ENCODE measurements at places on chromosomes 1 and 21.

DNA sequence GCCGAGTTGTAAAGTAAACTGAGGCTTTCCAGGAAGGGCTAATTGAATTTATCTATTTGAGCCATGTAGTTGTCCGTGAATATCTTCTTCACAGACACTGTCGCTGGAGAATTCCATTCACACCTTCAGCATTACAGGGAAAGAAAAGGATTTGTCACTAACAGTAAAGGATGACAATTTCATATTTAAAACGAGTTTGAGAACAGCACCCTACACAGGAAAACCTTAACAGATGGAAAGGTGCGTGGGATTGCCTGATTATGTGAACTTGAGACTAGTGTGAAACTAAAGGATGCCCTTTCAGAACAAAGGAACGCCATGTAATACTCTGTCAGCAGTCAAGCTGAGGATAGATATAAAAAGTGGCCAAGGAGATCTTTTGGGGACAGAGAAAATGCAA is 492.5 kb upstream of the ADGRL2 start:
- no peak for DNase-seq

DNA sequence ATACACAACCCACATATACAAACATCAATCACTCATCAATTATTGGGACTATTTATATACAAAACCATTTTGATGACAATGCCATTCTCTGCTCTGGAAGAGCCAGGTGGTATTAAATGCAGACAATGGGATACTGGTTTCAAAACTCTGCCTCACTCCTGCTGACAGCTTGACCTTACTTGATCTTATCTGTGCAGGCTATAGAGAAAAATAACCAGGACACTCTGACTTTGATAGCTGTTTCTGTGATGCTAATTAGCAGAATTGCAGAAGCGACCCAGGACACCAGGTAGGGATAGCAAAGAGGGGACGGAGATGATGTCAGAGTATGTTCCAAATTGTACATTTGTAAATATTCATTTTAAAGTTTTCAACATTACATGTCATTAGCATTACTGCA is 89.5 kb downstream of the OLFM3 start:
- no peak for DNase-seq

DNA sequence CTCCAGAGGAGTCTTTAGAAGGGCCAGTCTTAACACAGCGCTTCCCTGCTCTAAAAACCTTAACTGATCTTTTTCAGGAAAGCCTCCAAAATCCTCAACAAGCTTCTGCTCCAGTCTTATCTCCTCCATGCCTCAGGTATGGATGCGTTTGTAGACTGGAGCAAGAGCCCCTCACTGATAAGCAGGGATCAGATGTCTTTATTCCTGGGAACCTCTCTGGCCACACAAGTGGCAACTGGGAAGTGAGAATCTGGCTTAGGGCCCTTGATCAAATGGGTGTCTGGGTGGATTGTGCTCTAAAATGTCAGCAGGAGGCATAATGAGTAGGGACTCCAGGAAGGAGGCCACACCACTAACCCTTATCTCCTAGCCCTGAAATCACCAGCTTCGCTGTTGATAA is 1.4 kb downstream of the ZBTB8A start:
- DNase-seq, result no peak

GRCh38 chr1:243575070-243575469 is 275.0 kb downstream of the AKT3 start:
- DNase-seq, result no peak

GRCh38 chr21:41845310-41846032 is 33.7 kb downstream of the PRDM15 start:
- no peak for DNase-seq

DNA sequence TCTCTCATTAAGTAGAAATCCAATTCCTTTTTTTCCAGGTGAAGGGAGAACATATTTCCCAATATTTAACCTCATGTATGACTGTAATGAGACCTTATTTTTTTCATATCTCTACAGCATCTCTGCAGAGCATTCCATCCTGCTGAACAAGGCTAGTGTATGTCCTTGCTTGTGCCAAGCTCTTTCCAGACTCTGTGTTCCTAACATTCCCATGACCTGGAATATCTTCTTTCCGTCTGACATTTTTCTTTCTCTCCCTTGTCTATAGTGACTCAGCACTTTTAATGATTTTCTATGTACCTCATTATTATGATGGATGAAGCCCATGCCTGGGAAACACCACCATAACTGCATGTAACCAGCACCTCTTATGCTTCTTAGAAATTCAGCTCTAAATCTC is 278.3 kb upstream of the NRIP1 start:
- DNase-seq, result no peak

- DNase-seq, result no peak
These were observed 129.2 kb downstream of the PTPN14 start for GRCh38 chr1:214422137-214422671.

DNA sequence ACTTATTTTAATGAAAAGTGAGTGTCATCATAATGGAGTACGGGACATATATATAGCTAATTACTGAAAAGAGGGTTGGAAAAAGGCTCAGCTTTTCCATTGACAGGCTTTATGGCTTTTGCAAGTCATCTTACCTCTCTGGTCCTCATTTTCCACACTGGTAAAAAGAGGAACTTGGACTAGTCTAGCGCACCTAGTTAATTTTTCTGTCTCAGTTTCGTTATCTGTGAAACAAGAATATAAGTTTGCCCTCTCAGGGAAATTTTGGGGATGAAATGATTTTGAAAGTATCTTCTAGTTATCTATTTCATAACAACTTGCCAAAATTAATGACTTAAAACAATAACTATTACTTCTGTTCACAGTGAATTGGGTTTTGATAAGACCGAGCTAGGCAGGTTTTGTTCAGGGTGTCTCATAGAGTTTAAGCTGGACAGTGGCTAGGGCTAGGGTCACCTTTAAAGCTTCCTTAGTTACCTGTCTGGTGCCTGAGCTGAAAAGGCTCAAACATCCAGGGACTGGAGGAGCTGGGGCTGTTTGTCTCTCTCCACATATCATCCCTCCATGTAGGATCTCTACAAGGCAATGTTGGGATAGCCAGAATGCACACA is 91.7 kb downstream of the TYW3 start:
- DNase-seq, result no peak

DNA sequence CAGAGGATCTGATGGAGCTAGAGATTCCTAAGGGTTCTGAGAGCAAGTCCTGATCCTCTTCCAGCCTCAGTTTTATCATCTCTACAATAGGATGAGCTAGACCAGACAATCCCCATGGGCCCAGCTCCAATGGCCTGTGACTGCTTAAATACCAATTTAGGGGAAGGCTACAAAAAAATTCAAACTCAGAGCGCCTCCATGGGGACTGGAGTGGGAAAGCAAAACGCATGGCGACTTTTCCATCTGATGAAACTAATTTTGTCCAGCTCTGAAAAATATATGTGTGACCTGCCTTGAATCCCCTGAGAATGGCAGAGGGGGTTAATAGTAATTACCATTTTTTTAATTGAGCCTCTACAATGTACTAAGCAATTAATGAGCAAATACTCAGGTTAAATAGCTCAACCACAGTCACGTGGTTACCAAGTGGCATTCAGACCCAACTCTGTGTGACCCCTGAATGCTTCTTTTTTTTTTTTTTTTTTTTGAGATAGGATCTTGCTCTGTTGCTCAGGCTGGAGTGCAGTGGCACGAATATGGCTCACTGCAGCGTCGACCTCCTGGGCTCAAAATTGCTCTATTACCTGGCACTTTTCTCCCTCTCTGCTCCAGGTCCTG is 8.4 kb downstream of the EXTL1 start:
- no peak for DNase-seq

- peak; percentile 62 for DNase-seq
These were observed 11.1 kb upstream of the RAB42 start for GRCh38 chr1:28580722-28581530.

DNA sequence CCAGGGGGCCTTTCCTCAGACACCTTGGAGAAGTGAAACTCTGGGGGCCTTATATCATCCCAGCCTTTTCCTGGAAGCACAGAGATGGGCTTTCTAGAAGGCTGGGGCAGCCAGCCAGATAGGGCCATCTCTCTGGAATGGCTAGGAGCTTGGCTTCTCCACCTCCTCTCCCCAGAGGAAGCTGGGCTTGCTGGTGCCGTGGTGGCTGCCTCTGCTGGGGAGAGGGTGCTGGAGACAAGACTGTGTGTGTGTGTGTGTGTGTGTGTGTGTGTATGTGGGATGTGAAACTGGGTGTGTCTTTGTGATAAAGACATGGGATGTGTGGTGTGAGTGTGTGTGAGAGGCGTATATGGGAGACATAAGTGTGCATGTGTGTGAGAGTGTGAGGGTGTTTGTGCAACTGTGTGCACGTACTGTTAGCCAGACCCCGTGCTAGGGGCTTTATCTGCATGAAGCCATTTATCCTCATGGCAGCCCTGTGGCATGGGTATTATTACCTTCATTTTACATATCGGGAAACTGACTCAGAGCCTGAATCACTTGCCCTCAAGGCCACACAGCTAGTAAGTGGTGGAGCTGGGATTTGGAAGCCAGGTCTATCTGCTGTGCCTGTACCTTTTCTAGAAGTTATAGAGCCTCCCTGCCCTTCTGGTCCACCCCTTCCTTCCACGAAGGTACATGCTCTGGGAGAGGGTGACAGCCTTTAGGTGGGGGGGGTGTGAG is 44.2 kb downstream of the PTPRU start:
- DNase-seq, result no peak

DNA sequence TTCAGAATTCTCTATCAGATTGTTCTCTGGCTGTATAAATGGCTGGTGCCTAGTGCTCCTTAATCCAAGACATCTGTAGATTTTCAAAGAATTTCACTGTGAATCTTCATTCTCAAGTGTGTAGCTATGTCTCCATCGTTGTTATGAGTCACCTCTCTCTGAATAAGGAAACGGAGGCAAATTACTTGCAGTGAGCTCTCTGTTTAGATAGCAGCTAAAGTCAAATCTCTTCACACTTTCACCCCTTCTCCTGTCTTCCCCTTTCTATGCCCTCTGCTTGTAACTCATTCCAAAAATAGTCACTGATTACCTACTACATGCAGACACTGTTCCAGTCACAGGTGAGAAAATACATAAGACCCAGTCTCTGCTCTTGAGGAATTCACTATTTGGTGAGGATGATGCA is 39.7 kb downstream of the CHML start:
- no peak for DNase-seq

DNA sequence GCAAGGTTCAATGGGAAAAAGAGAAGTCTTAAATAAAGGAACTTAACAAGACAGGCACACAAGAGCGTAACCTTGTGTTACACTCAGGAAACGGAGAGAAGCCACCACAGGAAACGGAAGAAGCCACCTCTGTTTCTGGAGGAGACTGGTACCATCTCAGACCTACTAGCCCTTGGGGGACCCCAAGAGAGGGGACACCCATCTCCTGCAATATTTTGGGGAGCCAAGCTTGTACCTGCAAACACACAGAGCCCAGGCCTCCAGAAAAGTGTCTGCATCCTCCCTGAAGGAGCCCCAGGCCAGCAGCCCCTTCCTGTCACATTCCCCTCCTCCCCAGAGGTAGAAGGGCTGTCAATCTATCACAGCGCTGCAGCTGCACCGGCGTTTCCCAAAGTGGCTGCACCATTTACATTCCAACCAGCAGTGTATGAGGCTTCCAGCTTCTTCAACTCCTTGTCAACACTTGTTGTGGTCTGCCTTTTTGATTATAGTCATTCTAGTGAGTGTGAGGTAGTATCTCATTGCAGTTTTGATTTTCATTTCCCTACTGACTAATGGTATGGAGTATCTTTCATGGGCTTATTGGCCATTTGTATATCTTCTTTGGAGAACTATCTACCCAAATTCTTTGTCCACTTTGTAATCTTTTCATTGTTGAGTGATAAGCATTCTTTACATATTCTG is 23.0 kb upstream of the PADI1 start:
- DNase-seq, result no peak

DNA sequence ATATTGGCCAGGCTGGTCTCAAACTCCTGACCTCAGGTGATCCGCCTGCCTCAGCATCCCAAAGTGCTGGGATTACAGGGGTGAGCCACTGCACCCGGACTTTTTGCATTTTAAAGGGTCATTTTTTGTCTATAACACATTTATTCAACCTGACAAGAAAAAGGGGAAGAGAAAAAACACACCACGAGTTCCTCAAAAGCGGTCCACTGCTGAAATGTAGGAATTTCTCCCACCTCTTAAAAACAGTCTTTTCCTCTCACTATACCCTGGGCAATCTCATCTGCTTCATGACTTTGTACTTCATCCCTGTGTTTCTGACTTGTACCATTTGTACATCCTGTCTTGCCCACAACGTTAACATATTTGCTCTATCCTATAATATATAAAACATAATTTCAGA is 413.3 kb upstream of the PTBP2 start:
- DNase-seq, result no peak

DNA sequence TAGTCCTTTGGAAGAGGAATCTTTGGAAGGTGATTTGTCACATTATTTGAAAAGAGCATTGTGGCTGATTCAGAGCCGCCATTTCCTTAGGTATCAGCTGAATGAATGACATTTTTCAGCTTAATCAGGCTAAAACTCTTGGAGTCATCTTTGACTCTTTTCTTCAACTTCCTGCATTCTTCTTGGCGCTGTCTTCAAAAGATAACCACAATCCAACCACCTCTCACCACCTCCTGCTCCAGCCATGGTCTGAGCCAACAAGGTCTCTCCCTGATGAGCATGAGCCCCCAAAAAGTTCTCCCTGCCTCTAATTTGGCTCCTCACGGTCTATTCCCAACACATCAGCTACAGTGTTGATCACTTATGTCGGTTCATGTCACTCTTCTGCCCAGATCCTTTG is 297.6 kb upstream of the RUNX1 start:
- no peak for DNase-seq

DNA sequence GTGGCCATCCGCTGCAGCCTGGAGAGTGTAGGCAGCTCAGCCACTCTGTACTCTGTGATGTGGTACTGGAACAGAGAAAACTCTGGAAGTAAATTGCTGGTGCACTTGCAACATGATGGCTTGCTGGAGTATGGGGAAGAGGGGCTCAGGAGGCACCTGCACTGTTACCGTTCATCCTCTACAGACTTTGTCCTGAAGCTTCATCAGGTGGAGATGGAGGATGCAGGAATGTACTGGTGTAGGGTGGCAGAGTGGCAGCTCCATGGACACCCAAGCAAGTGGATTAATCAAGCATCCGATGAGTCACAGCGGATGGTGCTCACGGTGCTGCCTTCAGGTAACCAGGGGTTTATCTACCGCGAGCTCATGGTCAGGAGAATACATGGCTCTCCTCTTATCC is 24.0 kb downstream of the CD101 start:
- no peak for DNase-seq

DNA sequence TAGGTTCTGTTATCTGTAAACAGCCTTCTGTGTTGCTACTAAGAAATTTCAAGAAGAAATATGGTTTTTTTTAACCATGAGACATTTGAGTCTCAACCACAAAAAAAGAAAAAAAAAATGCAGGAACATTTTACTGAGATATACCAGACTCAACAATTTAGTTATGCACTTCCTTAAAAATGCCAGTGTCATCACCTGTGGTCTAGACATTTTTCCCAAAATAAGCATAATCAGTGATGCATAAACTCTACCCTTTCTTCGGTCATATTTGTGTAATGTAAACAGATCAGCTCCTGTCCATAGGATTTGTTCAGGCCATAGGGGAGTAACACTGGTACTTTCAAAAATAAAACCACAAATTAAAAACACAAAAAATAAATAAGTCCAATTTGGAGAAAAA is 122.6 kb upstream of the TNFSF4 start:
- DNase-seq, result no peak
